ENCODE measurements at places on chromosomes 5 and 9.

DNA sequence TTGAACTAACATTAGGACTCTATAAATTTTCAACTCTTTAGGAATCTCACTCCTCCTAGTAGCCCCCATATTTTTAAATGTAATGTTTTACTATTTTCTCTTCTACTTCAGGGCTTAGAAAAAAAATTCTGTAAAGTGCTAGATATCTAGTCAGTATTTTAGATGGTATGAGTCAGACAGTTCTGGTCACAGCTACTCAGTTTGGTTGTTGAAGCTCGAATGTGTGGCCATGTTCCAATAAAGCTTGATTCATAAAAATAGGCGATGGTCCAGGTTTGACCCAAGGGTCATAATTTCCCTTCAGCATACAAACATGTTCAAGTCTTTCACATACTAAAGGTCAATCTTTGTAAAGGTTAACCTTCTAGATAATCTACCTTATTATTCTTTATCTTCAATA lies 566.0 kb upstream of the CDH18 start:
- no peak for DNase-seq

DNA sequence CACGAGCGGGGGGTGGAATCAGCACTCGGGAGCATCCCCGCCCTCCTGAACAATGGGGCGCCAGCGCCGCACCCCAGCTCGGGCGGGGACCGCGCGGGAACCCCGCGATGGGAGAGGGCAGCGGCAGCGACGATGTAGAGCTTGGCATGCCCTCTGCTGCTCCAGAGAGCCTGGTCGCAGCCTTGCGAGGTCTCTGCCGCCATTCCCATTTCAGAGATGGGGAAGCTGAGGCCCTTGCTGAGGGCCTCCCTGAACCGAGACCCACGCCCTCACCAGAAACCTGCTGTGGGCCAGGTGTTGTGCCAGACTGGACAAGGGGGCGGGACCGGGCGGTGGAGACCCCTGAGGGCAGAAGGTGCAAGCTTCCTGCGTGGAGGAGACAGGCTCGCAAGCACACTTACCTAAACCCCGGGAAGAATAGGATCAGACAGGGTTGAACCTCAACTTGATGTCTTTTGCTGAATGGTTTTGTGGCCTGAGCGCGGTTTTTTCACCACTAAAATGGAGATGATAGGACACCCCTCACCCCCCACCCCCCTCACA lies 647 bp upstream of the MEGF9 start:
- no peak for DNase-seq

GRCh38 chr5:118196229-118196628 lies 792.1 kb downstream of the DTWD2 start:
- DNase-seq = no peak

DNA sequence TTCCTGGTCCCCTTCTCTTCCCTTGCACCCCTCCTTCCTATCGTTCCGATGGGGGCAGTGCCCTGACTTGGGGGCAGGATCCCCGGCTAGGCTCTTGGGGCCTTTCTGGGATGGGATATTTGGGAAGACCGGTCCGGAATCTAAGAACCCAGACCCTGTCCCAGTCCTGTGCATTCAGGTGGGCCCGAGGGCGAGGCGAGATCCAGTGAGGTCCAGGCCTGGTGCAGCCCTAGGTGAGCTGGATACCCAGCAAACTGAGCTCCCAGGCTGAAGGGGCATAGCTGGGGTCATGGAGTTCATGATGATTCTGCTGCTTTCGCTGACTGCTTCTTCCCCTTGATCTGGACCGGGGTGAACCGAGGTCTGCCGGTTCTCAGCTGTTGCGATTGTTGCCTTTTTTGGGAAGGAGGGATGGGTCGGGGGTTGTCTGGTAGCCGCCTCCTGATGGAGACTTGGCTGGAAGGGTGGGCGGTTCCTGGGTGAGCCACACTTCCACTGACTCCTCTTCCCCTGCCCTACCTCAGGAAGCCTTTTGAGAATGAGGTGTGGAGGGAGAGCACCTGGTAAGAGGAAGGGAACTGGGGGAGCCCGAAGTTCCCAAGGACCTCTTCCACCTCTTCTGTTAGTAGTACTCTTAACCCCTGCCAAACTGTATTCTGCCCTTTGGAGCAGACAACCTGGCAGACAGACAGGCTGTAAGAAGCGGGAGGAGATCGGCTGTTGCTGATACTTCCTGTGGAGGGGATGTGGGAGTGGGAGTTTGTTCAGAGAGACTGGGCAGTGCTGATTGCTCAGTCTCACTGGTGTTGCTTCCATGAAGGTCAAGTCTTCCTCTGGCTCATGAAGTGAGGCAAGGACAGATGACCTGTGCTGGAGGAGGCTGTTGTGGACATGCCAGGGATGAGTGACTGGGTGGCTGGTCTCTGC lies 1.0 kb downstream of the LRRC8A start:
- no peak for DNase-seq

- DNase-seq = no peak
These were observed 169.4 kb downstream of the APBA1 start for GRCh38 chr9:69502671-69503301.

GRCh38 chr5:42751044-42751443 lies 5.6 kb upstream of the CCDC152 start:
- no peak for DNase-seq

GRCh38 chr9:123796618-123797484 lies 133.1 kb downstream of the DENND1A start:
- no peak for DNase-seq

DNA sequence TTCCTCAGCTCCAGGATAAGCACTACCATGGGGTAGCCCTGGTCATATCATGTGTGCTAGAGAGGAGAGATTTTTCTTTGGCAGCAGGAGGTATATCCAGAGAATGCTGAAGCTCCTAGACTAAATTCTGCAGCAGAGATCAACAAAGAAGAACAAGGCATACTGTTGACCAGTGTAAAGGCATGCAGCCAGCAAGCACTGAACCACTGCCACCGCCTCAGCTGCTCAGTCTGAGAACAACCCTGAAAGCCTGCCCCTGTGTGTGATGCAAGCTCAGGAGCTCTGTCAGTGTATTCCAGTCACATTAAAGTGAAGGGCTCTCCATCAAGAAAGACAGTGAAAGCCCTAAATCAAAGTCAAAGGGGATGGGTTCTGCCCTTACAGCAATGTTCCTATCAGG lies 439.5 kb upstream of the CD180 start:
- no peak for DNase-seq

GRCh38 chr5:759111-759751 lies 25.3 kb downstream of the ZDHHC11B start:
- DNase-seq = no peak
